ENCODE measurements at places on chromosomes 12 and 14. TPM values are rescaled to one million over a fixed set of nuclear protein-coding genes. Genes with fewer than 3 reads are reported as not detected.

OTX2 gene
- not detected for total RNA-seq

SYCP3 gene
- not detected for total RNA-seq

OASL gene
- not detected for total RNA-seq

DENND5B gene
- total RNA-seq: 33.0 TPM

DNA sequence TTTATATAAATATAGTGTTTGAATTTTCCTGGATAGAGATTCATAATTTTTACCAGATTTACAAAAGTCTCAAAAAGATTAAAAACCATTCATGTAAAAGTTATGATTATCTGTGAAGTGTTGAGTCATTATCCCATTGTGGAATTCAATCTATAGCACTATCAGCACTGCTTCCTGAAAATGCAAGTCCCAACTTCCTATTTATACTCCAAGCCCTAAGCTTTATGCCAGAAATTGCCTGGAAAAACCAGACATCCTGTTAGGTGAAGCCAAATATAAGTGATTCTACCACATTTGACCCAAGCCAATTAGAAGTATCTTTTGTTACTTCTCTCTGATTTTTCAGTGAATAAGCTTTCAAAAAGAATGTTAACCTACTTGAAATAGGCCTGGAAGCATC lies 129.1 kb downstream of the GPR135 start:
- no peak overlapping the region for H3K4me3 ChIP-seq
- peak overlapping the region; percentile 81 for H3K27ac ChIP-seq
- H3K4me1 ChIP-seq: peaks cover 4% of the 10 kb centered on the region

HSPB8 gene
- 36.6 TPM for total RNA-seq

DNA sequence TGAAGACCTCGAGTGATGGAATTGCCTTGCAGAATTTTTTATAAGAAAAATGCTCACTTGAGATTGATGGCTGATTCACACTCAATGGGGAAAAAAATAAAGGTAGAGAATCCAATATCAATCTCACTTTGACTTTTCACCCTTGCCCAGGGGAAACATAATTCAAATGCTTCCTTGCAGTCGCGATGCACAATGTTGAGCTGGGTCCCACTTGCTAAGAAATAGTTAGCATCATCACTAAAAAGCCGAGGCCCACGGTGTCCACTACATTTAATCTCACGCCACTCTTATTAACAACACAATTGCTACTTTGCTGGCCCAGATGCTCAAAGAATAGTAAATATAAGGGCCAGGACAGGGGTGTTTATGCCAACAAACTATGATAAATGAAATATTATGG lies 223.4 kb downstream of the SPTSSA start:
- no peak overlapping the region for H3K27ac ChIP-seq
- no peaks in the 10 kb centered on the region for H3K36me3 ChIP-seq

TMPRSS12 gene
- not detected for total RNA-seq

RFX4 gene
- total RNA-seq: not detected

GRCh38 chr14:55102141-55102621 lies 26.9 kb upstream of the LGALS3 start:
- H3K27ac ChIP-seq: peak overlapping the region; percentile 98
- DNase-seq: peak; percentile 78
- peaks cover 19% of the 10 kb centered on the region for H3K4me1 ChIP-seq
- H3K27me3 ChIP-seq: no peaks in the 10 kb centered on the region
- no peaks in the 10 kb centered on the region for H3K36me3 ChIP-seq

GRCh38 chr14:34426313-34427295 lies 35.4 kb downstream of the SPTSSA start:
- no peak for DNase-seq
- no peak overlapping the region for H3K27ac ChIP-seq
- H3K4me3 ChIP-seq: no peak overlapping the region
- H3K27me3 ChIP-seq: no peaks in the 10 kb centered on the region
- H3K4me1 ChIP-seq: no peaks in the 10 kb centered on the region

- no peaks in the 10 kb centered on the region for H3K27me3 ChIP-seq
- no peak overlapping the region for H3K27ac ChIP-seq
- H3K4me1 ChIP-seq: no peaks in the 10 kb centered on the region
Measured at GRCh38 chr14:77593501-77593961, 22.9 kb downstream of the SPTLC2 start.

SMOC1 gene
- 0.59 TPM for total RNA-seq

- H3K4me3 ChIP-seq: no peak overlapping the region
- no peak for DNase-seq
- no peaks in the 10 kb centered on the region for H3K4me1 ChIP-seq
- H3K27ac ChIP-seq: no peak overlapping the region
- H3K36me3 ChIP-seq: no peaks in the 10 kb centered on the region
Measured at GRCh38 chr14:102177161-102177560, 37.5 kb downstream of the WDR20 start.

RTL1 gene
- total RNA-seq: not detected

- no peak overlapping the region for H3K4me3 ChIP-seq
- no peaks in the 10 kb centered on the region for H3K27me3 ChIP-seq
- peak; percentile 38 for DNase-seq
- peaks cover 27% of the 10 kb centered on the region for H3K4me1 ChIP-seq
- peak overlapping the region; percentile 82 for H3K27ac ChIP-seq
Measured at GRCh38 chr12:53064613-53065436, 14.4 kb downstream of the SPRYD3 start.

- no peaks in the 10 kb centered on the region for H3K27me3 ChIP-seq
- H3K4me1 ChIP-seq: peaks cover 6% of the 10 kb centered on the region
- DNase-seq: no peak
- H3K4me3 ChIP-seq: peak overlapping the region; percentile 65
- no peaks in the 10 kb centered on the region for H3K36me3 ChIP-seq
Measured at GRCh38 chr14:22981090-22981875, 1.1 kb downstream of the AJUBA start.

DNA sequence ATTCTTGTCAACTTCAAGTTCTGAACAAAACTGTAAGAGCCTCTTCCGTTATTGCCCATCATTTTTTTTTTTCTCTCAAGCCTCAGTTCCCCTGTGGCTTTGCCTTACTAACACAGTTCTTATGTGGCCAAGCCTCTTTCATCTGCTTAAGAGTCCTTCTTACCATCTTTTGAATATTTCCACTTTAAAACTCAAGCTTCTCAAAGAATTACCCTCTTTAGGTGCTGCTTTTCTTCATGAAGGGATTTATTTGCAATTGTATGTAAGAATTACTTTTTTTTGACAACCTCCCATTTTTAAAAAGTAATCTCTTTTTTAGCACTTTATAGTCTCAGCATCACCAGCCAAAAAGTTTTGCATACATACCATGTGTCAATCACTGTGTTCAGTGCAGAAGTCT lies 240.2 kb upstream of the RMST start:
- no peaks in the 10 kb centered on the region for H3K27me3 ChIP-seq
- H3K4me1 ChIP-seq: no peaks in the 10 kb centered on the region
- H3K4me3 ChIP-seq: no peak overlapping the region

GRCh38 chr14:67733616-67734015 lies 31.9 kb downstream of the RDH12 start:
- no peak overlapping the region for H3K4me3 ChIP-seq
- no peak for DNase-seq
- H3K36me3 ChIP-seq: no peaks in the 10 kb centered on the region
- no peaks in the 10 kb centered on the region for H3K4me1 ChIP-seq
- H3K27me3 ChIP-seq: no peaks in the 10 kb centered on the region
- H3K27ac ChIP-seq: no peak overlapping the region

GRCh38 chr14:74979029-74979428 lies 23.6 kb upstream of the PGF start:
- no peak overlapping the region for H3K4me3 ChIP-seq
- H3K27me3 ChIP-seq: no peaks in the 10 kb centered on the region
- H3K4me1 ChIP-seq: peaks cover 4% of the 10 kb centered on the region
- H3K36me3 ChIP-seq: no peaks in the 10 kb centered on the region
- DNase-seq: no peak

- H3K27ac ChIP-seq: no peak overlapping the region
- no peaks in the 10 kb centered on the region for H3K4me1 ChIP-seq
- no peaks in the 10 kb centered on the region for H3K36me3 ChIP-seq
- no peaks in the 10 kb centered on the region for H3K27me3 ChIP-seq
- no peak overlapping the region for H3K4me3 ChIP-seq
Measured at GRCh38 chr14:63383776-63384367, 65.1 kb upstream of the GPHB5 start.

DNA sequence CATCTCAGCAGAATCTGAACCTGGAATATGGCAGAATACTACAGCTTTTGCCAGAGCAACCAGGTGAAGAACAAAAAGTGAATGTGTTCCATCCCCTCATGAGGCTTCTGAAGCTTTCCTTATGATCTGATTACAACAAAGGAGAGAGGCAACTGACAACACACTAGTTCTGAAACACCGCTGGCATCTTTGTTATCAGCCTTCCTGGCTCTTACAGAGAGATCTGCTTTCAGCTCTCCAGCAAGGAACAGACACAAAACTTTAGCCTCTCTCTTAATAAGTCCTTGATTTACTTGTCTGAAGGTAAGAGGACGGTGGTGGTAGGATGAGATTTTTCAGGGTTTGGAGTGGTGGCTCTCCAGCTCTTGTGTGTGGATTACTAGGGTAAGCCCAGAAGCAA lies 227.0 kb downstream of the PPM1H start:
- peaks cover 16% of the 10 kb centered on the region for H3K4me1 ChIP-seq
- no peaks in the 10 kb centered on the region for H3K36me3 ChIP-seq
- H3K27me3 ChIP-seq: no peaks in the 10 kb centered on the region

FOXN4 gene
- not detected for total RNA-seq

- no peak overlapping the region for H3K27ac ChIP-seq
- H3K4me1 ChIP-seq: no peaks in the 10 kb centered on the region
- H3K36me3 ChIP-seq: no peaks in the 10 kb centered on the region
- H3K4me3 ChIP-seq: no peak overlapping the region
- no peaks in the 10 kb centered on the region for H3K27me3 ChIP-seq
- no peak for DNase-seq
Measured at GRCh38 chr14:59120921-59121320, 67.5 kb upstream of the DAAM1 start.

- no peaks in the 10 kb centered on the region for H3K36me3 ChIP-seq
- H3K4me3 ChIP-seq: no peak overlapping the region
- no peaks in the 10 kb centered on the region for H3K4me1 ChIP-seq
- no peaks in the 10 kb centered on the region for H3K27me3 ChIP-seq
Measured at GRCh38 chr12:93050026-93050747, 121.1 kb upstream of the EEA1 start.

GRCh38 chr12:89472508-89472907 lies 52.1 kb downstream of the GALNT4 start:
- H3K36me3 ChIP-seq: no peaks in the 10 kb centered on the region
- no peak overlapping the region for H3K27ac ChIP-seq
- DNase-seq: no peak
- no peaks in the 10 kb centered on the region for H3K4me1 ChIP-seq
- no peaks in the 10 kb centered on the region for H3K27me3 ChIP-seq
- no peak overlapping the region for H3K4me3 ChIP-seq

KRT82 gene
- total RNA-seq: not detected

ITGB7 gene
- total RNA-seq: 2.0 TPM

DNA sequence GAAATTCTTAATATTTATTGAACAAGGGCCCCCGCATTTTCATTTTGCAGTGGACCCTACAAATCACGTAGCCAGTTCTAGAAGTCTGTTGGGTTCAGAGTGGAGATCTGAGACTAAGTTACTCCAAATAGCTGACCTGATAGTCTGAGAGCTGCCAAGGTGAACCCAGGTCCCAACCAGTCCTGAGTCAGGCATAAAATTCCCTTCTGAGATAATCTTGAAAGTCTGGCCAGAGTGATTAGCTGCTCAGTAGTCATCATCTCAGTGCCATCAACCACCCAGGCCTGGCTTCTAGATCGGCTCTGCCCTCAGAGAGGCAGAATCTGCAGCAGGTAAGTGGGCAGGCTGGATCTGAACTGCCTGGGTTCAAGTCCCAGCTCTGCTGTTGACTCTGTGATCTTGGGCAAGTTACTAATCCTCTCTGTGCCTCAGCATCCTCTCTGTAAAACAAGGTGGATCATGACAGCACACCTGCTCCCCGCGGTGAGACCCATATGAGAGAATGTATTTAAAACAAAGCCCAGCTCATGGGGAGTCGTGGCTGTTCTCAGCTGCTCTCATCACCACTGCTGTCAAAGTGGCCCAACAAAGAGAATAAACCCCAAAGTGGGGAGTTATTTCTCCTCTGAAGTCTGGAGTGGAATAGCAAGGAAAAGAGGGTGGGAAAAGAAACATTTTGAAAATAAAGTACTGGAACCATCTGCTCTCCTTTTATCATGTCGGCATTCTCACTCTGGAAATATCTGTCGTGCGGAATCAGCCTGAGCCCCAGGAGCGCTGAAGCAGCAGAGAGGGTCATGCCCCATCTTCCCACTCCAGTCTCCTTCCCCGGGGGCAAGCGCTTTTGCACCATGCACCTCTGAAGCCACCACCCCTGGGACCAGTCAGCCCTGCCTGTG lies 193.3 kb downstream of the DPF3 start:
- no peak overlapping the region for H3K27ac ChIP-seq
- no peaks in the 10 kb centered on the region for H3K4me1 ChIP-seq
- no peaks in the 10 kb centered on the region for H3K36me3 ChIP-seq

GRCh38 chr12:119964123-119964522 lies 24.9 kb upstream of the BICDL1 start:
- H3K27me3 ChIP-seq: no peaks in the 10 kb centered on the region
- H3K36me3 ChIP-seq: no peaks in the 10 kb centered on the region
- H3K27ac ChIP-seq: no peak overlapping the region
- no peak for DNase-seq
- no peaks in the 10 kb centered on the region for H3K4me1 ChIP-seq

SRSF9 gene
- 113 TPM for total RNA-seq

DNA sequence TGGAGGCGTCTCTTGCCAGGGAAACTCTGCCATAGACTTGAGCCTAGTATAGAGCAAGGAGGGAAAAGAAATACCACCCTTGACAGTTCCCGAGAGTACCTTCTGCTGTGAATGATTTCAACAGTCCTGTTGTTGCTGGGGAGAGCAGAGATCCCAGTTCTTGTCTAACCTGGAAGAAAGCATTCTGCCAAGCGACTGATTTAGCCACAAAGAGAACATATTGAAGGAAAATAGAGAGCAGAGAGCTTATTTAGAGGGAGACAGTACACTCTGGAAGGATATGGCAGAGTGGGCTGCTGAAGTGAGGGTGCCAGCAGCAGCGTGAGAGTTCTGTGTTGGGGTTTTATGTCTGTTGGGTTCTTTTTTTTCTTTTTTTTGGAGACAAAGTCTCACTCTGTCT lies 966.9 kb upstream of the TMEM132C start:
- no peaks in the 10 kb centered on the region for H3K27me3 ChIP-seq
- H3K4me1 ChIP-seq: no peaks in the 10 kb centered on the region
- no peaks in the 10 kb centered on the region for H3K36me3 ChIP-seq
- DNase-seq: no peak

- no peak for DNase-seq
- no peak overlapping the region for H3K4me3 ChIP-seq
- H3K4me1 ChIP-seq: no peaks in the 10 kb centered on the region
- H3K27ac ChIP-seq: no peak overlapping the region
- no peaks in the 10 kb centered on the region for H3K27me3 ChIP-seq
- no peaks in the 10 kb centered on the region for H3K36me3 ChIP-seq
Measured at GRCh38 chr12:121167232-121167820, 34.6 kb downstream of the P2RX7 start.

METTL17 gene
- 69.4 TPM for total RNA-seq

DNA sequence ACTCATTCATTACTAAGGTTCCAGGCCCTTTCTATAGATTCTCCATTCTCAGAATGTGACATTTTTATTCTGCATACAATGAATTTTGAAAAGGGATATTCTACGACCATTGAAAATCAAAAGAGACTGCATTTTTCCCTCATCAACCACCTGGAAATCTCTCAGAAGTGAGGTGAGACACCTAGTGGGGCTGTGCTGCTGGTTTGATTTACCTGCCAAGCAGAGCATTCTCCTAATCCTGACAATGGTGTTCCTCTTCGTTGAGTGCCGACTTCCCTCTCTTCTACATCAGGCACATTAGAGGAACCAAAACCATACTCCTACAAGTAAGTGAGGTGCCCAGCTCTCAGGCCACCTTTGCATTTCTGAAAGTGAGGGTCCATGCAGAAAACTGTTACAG lies 14.9 kb downstream of the CKB start:
- H3K27me3 ChIP-seq: no peaks in the 10 kb centered on the region
- H3K27ac ChIP-seq: no peak overlapping the region
- H3K4me1 ChIP-seq: no peaks in the 10 kb centered on the region
- DNase-seq: peak; percentile 1
- H3K4me3 ChIP-seq: no peak overlapping the region
- H3K36me3 ChIP-seq: no peaks in the 10 kb centered on the region

BICDL1 gene
- 2.2 TPM for total RNA-seq
